ENCODE measurements at places on chromosomes 12 and 14.
A peak's percentile ranks its signal among the peaks of the same experiment; 100 is the strongest.

GRCh38 chr14:58353516-58354299, 42.0 kb upstream of the TOMM20L start:
- no peak for DNase-seq

- DNase-seq = no peak
These were observed 338.8 kb upstream of the OR4E1 start for GRCh38 chr14:22012452-22012851.

- no peak for DNase-seq
These were observed 50.0 kb downstream of the C2CD5 start for GRCh38 chr12:22494319-22494718.

DNA sequence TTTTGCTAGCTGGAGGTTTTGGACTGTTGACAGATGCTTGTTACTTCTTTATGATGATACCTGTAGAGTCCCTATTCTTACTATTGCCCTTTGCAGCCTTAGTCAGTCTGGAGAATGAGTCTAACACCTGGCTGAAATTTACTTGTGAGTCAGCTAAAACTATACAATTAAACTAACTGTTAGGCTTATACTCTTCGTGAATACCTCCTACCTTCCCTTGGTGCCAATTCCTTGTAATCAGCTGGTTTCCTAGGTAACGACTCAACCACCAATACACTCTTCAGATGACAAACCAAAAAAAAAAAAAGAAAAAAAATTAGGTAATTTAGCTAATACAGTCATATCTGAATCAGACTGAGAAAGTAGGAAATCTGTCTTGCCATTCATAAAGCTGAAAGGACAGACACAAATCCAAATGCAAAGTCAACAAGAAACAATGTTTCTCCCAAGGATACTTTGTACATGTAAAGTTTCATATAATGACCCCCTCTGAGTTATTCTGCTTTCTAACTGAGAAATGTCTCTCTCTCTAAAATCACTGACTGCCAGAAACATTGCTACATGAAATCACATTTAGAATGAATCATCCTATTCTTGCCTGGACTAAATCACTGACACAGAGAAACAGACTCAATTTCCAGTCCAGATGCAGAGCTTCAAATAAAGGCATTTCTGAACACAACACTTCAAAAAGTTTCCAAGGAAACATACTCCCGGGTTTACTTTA, 56.5 kb upstream of the CDKL1 start:
- peak; percentile 56 for DNase-seq

- no peak for DNase-seq
These were observed 144.7 kb downstream of the ADGRD1 start for GRCh38 chr12:131098178-131098981.

Data from RWPE1 (cell line).